ENCODE measurements at places on chromosomes 4 and X. TPM values are rescaled to one million over a fixed set of nuclear protein-coding genes. Genes with fewer than 3 reads are reported as not detected.

Gene HERC6
- total RNA-seq = 9.7 TPM

Gene MSANTD1
- 0.42 TPM for total RNA-seq

DNA sequence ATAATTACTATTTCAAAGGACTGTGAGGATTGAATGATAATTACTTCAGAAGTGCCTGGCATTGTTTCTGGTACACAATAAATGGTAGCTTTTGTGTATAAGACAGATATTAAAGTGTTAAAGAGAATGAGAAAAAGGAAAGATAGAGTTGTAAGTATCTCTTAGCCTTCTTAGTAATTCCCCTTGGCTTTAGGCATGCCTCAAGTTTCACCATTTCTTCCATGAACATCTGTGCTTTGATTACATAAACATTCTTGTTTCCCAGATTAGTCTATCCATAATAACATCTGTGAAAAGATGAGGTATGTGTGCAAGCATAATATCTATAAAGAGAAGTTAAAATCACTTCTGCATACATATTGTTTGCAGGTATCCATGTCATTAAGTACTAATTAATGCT, 230.9 kb upstream of the TEX13A start:
- no peak for DNase-seq

DNA sequence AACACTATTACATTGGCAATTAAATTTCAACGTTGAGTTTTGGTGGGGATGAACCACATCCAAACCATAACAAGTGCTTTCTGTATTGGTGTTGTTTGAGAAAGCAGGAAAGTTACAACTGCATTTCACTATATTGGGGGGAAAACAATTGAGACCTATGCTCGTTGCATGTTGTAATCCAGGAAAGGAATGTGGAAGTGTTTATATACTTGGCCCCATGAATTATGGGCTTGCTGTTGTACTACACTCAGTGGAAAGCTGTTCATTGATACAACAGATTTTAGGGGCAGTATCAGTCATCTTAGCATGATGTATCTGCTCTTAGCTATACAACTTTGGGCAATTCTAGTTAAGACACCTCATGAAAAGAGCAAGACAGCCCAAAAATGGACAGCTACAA, 52.4 kb downstream of the KLHL5 start:
- DNase-seq = no peak

DNA sequence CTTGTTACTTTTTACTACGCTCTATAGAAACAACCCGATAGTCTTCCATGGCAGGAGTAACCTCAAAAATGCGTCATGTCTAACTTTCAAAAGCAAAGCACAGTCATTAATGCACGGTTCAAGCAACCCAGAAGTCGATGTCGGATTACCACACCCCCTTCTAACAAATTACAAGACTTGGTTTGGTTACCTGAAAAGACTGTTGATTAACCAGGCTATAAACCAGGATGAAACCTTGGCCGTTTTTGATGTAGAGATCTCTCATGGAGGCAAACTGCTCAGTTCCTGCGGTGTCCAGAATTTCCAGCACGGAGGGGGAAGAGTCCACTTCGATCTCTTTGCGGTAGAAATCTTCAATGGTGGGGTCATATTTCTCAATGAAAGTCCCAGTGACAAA, 2.4 kb downstream of the RAP2C start:
- DNase-seq = no peak

All from left cardiac atrium (tissue), 4 donors.